ENCODE measurements at places on chromosomes 3 and 15.

DNA sequence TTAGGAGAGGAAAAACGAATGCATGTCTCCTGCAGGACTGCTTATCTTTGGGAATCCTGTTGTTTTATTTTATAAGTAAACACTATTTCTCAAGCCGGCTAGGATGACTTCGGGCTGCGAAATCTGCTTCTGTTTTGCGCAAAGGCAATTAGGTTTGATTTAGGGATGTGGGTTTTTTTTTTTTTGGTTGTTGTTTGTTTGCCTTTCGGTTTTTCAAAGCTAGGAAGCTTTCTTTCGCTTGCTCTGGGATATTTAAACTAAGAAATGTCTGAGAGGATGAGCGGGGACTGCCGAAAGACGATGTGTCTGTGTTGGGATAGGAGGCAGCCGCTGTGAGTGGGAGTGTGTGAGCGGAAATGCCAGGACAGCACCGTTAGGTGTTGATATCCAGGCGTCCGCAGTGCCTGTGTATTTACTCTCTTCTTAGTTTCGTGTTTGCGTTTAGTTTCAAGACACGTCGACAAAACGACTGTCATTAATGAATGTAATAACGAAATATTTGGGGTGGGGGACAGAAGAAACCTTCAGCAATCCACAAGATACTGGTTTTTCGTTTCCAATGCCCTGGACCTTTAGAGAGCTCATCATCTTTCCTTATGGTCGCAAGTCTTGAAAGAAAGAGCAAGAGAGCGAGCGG is 604 bp downstream of the ISL2 start:
- DNase-seq: no peak

- no peak for DNase-seq
Measured at GRCh38 chr3:24582431-24583403, 88.1 kb upstream of the THRB start.

GRCh38 chr3:111260878-111261277 is 189.3 kb downstream of the NECTIN3 start:
- no peak for DNase-seq

- no peak for DNase-seq
Measured at GRCh38 chr15:60614028-60614427, 135.1 kb upstream of the ICE2 start.

- DNase-seq: no peak
Measured at GRCh38 chr15:31024979-31025378, 33.6 kb upstream of the MTMR10 start.

DNA sequence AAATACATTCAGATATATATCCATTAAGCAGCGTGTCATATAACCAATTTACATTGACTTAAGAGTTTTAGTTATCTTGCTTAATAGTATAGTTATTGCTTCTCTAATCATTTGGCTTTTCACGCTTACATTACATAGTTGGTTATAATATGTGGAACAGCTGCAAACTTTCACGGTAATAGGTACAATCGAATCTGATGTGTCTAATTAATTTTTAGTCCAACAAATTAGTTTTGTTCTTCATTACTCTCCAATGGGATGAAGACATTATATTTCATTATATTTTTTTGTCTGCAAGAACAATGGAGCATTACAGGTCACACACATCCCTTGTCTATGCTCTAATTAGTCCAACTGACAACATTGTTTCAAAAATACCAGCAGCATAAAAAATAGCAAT is 546.3 kb downstream of the ROBO2 start:
- DNase-seq: no peak

GRCh38 chr3:193897288-193897687 is 238.7 kb upstream of the HES1 start:
- DNase-seq: no peak

DNA sequence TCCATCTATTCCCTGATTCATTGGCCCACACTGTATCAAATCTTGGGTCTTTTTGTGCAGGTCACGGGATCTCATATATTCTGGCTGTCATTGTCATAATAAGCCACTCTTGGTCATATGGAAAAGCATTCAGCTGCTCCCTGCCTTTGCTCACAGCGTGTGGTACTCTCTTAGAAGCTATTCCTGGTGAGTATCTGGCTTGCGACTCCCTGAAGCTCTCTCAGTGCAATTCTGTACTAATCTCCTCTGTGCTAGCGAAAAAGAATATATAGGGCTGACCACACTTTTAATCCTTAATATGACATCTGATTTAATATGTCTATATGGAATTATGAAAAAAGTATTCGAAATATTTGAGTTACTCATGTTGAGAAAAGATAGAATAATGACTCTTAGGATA is 440.8 kb upstream of the GBE1 start:
- no peak for DNase-seq

DNA sequence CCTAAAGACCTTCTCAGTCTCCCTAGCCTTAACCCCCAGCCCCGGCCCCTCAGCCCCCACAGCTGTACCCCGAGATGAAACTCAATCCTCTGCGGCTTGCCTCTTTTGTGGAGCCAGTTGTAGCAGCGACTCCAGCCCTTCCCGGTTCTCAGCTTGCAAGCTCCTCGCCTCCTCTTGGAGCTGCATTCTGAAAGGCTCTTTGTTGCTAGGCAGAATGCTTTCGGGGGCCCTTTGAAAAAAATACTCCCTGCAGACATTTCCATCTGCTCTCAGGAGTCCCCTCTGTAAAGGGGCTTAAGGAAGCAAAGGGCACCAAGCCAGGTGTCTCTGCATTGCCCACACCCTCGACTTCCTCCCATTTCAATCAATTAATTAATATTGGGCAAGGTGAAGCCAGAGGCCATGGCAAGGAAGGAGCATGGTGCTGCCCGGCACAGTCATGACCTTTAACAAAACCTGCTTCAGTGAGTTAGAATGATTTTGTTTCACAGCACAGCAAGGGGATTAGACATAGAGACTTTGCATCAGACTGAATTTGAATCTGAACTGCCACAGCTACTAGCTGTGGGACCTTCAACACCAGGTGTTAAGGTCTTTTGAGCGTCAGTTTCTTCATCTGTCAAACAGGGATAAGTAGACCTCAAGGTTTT is 65.5 kb downstream of the SRGAP3 start:
- no peak for DNase-seq

- DNase-seq: no peak
Measured at GRCh38 chr3:111215481-111215880, 143.9 kb downstream of the NECTIN3 start.

- no peak for DNase-seq
Measured at GRCh38 chr3:13689373-13690260, 140.7 kb downstream of the FBLN2 start.

DNA sequence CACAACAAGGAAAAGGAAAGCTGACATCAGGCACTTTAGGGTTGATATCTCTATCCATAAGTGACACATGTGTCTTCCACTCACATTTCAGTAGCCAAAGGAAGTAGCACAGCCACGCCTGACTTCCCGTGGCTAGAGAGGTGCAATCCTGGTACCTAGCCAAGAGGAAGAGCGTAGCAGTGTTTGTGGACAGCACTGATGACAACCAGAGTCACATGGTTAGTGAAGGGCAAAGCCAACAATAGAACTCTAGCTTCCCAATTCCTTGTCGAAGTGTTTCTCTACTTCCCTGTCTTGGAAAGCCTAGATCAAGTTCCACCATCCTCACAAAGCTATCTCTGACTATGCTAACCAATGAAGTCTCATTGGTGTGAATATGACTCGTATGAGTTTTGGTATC is 189.2 kb downstream of the RSL24D1 start:
- DNase-seq: no peak

- no peak for DNase-seq
Measured at GRCh38 chr3:15377961-15378791, 45.8 kb upstream of the SH3BP5 start.

GRCh38 chr3:112633757-112634156 is 7.2 kb downstream of the CCDC80 start:
- DNase-seq: no peak

DNA sequence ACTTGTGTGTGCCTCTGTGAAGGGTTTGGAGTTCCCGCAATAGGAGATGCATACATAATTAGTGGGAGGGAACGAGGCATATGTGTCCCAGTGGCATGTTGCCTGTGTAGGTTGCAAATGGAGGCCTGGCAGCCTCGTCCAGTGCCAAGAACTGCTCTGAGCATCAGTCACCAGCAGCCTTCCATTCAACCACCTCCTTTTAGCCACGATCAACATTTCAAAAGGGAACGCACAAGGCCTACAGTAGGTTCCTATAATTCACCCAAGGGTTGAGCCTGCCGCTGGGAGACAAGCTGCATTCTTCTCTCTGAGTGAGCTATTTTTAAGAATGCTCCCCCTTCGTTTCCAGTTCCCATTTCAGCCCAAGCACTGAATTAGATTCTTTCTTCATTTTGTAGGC is 78.8 kb upstream of the CTNNB1 start:
- no peak for DNase-seq

- DNase-seq: no peak
Measured at GRCh38 chr3:95476534-95476933, 1337.9 kb upstream of the EPHA6 start.

DNA sequence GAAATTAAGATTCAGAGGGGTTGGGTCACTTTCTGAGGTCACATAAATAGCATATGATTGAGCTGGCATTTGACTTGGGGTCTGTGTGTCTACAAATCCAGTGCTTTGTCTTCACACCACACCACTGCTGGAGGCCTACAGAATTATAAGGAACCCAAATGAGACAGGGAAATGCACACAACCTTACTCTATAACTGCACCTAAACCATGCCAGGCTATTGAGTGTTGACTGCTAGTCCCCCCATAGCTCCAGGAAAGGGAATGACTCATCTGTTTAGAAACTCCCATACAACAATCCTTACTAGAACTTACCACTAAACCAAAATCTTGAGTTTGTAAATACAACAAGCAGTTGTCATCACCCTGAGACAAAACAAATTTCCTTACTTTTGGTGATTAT is 16.9 kb upstream of the TSC22D2 start:
- DNase-seq: no peak

GRCh38 chr15:85531083-85531482 is 150.7 kb downstream of the AKAP13 start:
- DNase-seq: no peak

- no peak for DNase-seq
Measured at GRCh38 chr3:86923071-86923491, 67.9 kb downstream of the VGLL3 start.

- DNase-seq: no peak
Measured at GRCh38 chr3:30350901-30351300, 255.5 kb upstream of the TGFBR2 start.

DNA sequence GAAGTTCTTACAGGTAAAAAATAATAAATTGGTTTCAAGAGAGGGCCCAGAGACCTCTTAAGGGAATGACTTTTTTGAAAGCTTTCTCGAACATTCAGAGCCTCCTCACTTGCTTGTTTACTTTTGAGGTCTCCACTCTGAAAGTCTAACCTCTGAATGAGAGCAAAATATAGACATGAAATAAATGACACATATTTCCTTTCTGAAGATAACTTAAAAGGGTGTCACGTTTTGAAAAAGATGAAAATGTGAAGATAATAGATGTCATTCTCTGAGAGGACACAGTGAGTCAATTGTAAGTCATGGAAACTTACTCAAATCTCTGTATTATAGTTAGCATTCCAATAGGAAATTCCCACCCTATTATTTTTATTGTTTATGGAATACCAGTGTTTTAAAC is 44.6 kb downstream of the HACD2 start:
- DNase-seq: no peak

DNA sequence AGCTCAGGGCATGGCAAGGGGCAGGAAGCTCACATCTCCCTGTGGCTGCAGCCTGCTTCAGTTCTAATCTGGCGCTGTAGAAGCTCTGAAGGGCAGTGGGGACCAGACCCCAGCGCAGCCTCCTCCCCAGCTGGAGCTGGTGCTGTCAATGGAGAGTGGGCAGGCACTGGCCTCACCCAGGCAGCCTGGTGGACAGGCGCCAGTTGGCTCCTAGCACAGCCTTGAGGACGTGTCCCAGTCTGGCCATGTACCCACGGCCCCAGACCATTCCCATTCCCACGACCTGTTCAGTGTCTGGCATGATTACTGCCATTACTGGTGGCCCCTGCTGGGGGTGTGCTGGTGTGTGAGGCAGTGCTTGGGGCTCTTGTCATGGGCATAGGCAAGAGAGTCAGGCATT is 16.3 kb downstream of the TYRO3 start:
- no peak for DNase-seq

DNA sequence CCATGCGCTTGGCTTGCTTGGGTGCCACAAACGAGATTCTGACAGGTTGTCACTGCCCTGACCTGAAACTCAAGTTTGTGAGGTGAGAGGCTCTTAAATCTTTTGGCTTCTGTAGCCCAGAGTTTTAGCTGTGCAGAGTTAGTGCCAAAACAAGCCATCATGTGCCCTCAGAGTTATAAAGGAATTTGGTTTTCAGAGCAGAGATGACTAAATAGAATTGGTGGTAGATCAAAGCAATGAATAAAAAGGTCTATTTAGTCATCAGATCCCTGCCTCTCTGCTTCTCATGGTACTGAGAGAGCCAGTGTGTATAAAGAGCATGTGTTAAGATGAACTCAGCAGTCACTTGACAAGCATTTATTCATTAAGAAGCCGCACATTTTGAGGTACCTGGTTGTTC is 207.5 kb upstream of the DPH6 start:
- DNase-seq: no peak

DNA sequence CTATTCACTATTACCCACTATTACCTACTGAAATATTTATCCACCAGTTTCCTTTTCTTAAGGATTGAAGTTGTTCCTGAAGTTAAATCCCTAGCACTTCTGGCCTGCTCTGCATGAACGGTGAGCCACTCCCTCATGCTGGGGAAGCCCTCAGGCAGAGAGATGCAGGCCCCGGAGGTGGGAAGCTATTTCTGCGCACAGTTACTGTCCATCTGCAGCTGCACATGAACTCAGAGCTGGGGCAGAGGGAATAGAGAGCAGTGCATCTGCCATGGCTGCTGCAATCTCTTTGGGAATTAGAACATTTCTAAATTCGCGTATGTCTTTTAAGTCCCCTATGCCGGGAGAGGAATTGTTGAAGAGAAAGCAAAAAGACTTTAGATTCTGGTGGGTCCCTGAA is 6.3 kb upstream of the GALNT15 start:
- no peak for DNase-seq

DNA sequence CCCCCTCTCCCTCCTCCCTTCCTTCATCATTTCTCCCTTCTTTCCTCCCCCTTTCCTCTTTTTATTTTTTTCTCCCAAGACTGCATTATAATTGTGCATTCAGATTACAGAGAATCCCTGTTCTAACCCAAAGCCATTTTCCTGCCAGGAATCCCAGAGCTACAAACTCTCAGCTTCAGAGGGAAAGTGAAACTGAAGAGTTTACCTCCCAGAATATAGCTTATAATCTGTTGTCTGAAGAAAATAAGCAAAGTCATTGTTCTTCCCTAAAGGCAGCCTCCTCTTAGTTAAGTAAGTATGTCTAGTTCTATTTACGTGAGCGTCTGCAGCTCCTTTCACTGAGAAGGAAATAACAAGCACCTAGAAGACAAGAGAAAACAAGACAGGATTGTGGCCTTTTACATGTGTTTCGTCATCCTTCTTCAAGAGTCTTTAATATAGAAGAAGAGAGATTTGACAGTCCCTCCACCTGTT is 97.2 kb downstream of the CHST2 start:
- DNase-seq: no peak

GRCh38 chr3:129593230-129593594 is 13.3 kb downstream of the PLXND1 start:
- no peak for DNase-seq

DNA sequence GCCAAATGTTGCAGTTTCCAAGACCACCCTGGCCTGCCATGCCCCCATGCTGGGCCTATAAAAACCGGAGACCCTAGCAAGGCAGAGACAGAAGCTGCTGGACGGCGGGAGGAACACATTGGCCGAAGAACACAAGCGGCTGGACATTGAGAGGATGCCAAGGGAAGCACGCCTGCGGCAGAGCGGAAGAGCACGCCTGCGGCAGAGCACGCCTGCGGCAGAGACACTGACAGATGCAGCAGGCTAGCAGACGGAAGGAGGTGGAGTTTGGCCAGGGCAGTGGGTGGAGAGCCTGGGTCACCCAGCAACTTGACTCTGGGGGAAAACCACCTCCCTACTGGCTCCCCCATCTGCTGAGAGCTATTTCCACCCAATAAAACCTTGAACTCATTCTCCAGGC is 322.3 kb upstream of the TBL1XR1 start:
- no peak for DNase-seq

All from GM12892 (cell line).